ENCODE measurements at places on chromosomes 6 and 20. TPM values are rescaled to one million over a fixed set of nuclear protein-coding genes. Genes with fewer than 3 reads are reported as not detected.

DNA sequence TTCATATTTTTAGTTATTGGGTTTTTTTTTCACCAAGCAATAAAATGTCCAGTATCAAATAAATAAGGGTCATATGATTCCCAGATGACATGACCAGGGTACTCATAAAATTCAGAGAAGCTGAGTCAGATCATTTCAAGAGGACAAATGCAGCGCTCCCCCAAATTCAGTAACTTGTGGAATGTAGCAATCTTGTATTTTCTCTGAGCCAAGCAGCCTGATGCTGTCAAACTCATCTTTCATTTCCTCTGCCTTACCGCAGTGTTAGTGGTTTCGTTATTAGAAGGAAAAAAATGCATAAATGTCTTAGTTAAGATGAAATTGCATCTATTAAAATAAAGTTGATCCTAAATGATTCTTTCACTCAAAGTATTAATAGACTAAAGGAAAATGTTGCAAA lies 57.8 kb upstream of the EDN1 start:
- DNase-seq = no peak

DNA sequence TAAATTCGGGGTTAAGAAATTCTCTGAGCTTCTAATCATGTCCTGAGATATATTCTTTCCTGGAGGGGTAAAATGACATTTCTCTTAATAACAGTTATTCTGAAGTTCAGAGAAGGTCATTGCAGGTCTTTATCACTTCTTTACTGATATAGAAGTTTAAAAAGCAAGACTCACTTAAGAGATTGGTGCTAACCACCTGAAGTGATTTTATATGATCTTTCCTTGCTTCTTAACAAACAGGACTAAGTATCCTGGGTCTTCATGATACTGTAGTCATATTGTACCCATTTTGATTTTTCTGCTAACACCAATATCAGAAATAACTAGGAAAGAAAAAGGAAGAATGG lies 39.3 kb upstream of the PRDM1 start:
- no peak for DNase-seq

DNA sequence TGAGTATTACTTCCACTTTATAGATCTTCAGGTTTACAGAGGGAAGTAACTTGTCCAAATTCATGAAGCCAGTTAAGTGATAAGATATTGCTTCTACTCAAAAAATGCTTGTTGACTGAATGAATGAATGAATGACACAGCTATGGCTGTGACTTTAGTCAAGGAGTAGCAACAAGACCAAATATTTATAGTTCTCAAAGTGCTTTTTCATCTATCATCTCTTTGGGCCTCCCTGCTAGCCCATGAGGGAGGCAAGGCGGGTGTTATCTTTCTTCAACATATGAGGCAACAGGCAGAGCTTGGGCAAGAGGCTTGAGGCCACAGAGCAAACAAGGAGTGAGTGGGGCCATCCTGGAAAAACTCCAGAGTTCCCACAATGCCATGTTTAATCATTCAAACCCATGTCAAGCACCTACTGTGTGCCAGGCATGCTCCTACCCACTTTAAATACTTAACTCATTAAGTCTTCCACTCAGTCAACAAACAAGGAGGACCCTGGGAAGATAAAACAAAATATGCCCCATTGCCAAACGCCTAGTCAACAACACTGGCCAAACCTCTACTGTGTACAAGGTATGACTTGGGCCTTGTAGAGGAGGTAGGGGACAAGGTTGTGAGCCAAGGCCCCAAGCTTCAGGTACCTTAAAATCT lies 15.9 kb downstream of the BCL2L1 start:
- no peak for DNase-seq

- no peak for DNase-seq
Measured at GRCh38 chr6:134630508-134631121, 312.7 kb upstream of the SGK1 start.

GRCh38 chr6:45880676-45881075 lies 135.0 kb downstream of the CLIC5 start:
- DNase-seq = no peak

- no peak for DNase-seq
Measured at GRCh38 chr20:1833728-1834726, 61.2 kb upstream of the SIRPA start.

DNA sequence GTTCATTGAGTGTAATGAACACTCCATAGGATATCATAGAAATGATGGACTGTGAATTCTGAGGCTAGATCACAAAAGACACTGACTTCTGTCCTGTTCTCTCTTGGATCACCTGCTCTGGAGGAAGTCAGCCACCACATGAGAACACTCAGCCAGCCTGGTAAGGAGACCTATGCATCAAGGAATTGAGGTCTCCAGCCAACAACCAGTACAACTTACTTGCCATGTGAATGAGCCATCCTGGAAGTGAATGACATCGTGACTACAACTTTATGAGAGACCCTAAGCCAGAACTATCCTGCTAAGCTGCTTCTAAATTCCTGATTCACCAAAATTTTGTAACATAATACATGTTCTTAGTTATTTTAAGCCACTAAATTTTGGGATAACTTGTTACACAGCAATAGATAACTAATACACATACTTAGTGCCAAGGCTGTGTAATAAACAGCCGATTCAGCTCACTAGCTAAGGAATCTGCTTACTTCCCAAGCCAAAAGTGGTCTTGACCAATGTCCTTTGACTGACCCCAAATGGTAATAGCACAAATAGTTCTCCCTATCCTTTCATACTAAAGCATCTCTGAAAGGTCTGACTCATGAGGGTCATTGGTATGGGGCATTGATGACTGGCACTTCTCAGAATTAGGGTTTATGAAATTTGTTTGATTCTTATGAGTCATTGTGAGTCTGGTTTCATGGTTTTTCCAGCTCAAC lies 6.9 kb upstream of the CTNNBL1 start:
- DNase-seq = no peak

DNA sequence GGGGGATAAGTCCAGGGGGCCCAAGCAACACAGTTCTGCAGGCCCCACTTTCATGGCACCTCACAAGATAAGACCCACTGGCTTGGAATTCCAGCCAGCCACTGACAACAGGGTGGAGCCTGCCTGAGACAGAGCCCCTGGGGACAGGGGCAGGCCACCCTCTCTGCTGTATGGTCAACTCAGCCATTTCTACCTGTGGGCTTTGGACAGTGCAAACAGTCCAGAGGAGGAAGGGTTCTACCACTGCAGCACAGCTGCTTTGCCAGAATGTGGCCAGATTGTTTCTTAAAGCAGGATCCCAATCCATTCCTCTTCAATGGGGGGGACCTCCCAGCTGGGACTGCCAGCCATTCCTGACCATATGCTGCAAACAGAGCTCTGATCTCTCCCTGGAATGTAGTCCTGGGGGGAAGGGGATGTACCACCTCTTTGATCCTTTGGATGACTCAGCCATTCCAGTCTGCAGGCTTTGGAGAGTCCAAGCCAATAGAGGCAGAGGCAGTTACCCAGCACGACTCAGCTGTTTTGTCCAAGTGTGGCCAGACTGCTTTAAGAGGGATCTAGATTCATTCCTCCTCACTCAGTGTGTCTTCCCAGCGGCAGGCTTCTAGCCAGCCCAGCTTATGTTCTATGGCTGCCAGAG lies 842.2 kb downstream of the EPHA7 start:
- no peak for DNase-seq

DNA sequence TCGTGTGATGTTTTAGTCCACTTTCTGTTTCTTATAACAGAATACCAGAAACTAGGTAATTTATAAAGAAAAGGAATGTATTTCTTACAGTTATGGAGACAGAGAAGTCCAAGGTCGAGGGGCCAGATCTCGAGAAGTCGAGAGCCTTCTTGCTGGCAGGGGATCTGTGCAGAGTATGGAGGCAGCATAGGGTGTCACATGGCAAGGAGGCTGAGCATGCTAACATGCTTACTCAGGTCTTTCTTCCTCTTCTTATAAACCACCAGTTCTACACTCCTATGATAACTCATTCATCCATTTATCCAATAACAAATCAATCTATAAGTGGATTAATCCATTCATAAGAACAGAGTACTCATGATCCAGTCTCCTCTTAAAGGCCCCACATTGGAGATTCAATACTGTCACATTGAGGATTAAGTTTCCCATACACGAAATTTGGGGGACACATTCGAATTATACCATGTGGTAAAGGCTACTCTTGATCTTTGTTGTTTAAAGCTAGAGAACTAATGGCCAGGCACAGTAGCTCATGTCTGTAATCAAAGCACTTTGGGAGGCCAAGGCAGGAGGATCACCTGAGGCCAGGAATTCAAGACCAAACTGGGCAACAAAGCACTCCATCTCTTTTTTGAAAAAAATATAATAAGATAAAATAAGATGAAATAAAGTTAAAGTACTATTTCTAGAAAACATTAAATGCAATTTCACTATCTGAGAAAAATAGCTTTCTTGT lies 2.1 kb downstream of the GOPC start:
- no peak for DNase-seq

GRCh38 chr20:44113618-44114376 lies 73.2 kb downstream of the JPH2 start:
- no peak for DNase-seq

- no peak for DNase-seq
Measured at GRCh38 chr6:45586216-45587171, 208.8 kb upstream of the SUPT3H start.

DNA sequence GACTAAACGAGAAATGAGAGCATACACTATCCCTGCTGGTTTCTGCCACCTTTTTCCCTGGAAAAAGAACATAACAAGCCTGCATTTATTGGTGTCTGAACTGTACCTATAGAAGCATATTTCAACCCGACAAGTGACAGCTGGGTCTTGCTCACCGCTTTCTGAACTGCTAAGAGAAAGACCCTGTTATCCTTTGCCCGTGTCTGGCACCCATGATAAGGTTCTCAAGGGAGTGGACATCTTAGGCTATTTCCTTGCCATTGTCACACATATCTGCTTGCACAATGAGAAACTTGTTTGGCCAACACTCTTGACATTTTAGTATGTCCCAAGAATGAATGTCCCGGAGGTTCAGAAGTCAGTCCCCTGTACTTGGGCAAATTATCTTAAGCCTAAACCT lies 19.3 kb downstream of the RIPOR2 start:
- DNase-seq = no peak

DNA sequence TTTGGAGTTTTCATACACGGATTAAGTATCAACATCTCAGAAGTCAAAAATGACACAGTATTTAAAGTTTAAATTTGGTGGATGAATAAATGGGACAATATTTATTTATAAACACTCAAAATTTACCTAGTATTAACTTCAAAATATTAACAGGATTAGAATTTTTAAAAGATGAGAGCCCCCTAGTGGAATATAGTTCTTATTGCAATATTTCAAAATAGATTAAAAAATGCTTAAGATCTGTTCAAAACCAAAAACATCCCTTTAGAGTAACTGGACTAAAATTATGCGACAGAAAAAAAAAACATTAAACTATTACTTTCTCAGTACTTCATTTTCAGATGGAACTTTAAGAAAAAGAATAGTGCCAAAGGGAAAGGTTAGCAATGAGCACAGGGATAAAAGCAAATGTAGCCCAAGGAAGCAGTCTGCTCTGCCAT lies 56.6 kb downstream of the SNX14 start:
- DNase-seq = no peak

DNA sequence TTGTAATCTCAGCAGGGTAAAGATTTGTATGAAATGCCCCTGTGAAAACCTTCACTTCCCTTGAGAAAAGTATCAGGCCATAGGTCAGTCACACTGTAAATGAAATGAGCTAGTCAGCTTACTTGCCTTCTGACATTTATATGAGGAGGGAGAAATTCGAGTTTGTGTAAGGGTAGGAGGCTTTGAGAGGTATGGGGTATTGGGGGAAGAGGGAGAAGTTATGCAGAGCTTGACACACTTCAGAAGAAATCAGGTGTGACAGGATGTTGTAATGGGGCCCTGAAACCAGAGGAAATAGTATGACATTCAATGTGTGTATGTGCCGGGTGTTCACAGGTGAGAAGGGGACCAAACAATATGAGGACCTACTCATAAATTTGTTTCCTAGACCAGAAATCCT lies 64.2 kb upstream of the CCN6 start:
- DNase-seq = no peak

DNA sequence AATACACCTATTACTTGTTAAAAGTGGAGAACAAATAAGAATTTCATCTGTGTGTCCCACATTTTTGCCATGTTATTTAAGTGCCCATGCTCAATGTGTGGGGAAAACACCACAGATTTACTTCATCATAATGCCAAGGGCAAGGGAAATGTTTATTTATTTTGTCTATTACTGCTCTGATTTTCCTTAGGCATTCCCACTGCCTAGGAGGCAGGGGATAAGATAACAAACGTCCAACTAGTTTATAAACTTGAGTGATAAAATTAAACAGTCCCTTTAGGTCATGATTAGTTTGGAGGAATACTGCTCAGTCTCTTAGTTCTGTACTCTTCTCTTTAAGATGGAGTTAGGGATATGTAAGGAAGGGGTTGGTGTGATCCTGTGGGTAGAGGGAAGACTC lies 598.4 kb upstream of the MARCKS start:
- no peak for DNase-seq

DNA sequence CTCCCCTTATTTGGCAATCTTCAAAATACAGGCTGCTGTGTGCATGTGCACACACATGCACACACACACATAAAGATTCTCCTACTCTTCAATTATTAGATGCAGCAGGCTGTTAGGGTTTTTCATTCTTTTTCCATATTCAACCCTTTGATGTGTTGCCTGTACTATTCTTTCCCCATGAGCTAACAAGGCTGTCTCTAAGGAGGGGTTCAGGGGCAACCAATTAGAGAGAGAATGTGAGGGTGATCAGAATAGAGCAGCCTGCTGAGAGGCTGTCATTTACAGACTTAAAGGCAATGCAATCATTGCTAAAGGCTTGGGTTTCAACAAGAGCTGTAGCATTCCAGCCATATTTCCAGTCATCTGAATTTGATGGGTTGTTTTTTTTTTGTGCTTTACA lies 467.4 kb upstream of the ID4 start:
- no peak for DNase-seq

DNA sequence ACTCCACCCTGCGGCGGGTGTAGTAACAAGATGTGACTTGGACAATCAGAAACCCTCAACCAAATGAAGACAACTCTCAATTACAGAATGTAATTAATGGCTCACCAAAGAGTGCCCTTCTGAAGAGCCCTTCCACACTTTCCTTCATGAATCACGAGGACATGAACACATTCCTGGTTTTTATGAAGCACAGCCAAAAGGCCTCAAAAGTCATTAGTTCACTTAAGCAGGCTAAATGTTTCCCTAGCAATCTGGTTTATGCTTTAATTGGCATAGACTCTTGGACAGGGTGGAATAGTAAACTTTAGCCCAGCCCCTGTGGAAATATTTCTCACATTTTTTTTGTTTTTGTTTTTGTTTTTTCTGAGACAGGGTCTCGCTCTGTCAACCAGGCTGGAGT lies 20.5 kb downstream of the CPNE5 start:
- DNase-seq = no peak

HLA-DRB5 gene
- total RNA-seq = 19.5 TPM

ZBTB46 gene
- total RNA-seq = 13.1 TPM

WFDC12 gene
- total RNA-seq = not detected

ZNF311 gene
- total RNA-seq = 0.30 TPM

HLA-DMB gene
- total RNA-seq = 10.6 TPM

Data from left ventricle myocardium superior (tissue), 1 donor.